ENCODE measurements at places on chromosomes 11 and 22. TPM values are rescaled to one million over a fixed set of nuclear protein-coding genes. Genes with fewer than 3 reads are reported as not detected.

DNA sequence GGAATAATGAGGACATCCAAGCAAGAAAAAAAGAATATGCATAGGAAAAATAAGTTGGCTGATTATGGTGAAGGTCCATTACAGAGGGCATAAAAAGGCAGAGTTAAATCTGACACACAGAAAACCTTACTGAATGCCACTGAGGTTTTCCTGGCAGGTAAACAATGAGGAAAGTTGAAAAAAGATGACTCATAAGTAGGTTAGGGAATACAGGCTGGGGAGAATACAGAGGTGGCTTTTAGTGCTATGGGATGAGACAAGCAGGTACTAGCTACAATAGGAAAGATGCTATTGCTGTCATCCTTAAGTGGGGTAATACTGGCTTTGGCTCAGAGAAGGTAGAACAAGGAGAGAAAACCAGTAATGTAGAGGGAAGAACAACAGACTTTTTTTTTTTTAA lies 44.7 kb downstream of the CSTF3 start:
- no peak for DNase-seq

DNA sequence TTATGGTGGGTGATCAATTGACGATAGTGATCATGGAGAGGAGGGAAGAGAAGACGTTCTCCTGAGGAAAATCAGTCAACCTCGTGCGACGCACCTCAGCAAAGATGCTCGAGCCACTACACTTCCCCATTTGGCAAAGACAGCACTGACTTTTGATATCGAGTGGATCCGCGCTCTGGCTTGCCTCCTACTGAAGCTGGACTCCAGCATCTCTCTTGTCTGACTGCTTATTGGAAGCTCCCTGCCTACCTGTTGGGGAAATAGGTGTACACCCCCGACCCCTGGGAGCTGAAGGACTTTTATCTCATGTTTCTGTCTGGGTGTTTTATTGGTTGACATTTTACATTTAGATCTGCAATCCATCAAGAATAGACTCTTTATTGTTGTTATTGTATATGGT lies 476.8 kb upstream of the B3GAT1 start:
- no peak for DNase-seq

- DNase-seq = no peak
Observed at GRCh38 chr11:130535520-130535919, 87.1 kb downstream of the ADAMTS15 start.

GRCh38 chr22:27716074-27716473 lies 85.5 kb downstream of the MN1 start:
- DNase-seq = no peak

The ANO3 gene
- total RNA-seq = 0.30 TPM

The TEX54 gene
- not detected for total RNA-seq

The PRR33 gene
- total RNA-seq = 0.20 TPM
